ENCODE measurements at places on chromosomes 11 and 22.

DNA sequence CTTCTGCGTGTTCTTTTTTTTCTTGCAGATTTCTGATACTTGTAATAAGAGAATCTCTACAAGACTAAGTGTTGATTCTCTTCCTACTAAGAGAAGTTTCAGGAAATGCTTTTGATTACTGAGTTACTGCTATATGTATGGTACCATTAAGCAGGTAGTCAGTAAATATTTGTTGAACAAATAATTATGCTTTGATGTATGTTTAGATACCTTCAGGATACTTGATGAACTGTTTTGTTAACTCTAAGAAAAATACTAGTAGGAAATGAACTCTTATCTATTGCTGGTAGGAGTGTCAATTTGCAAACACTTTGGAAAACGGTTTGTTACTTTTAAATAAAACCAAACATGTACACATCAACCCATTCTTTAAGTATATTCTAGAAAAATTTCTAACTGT lies 90.6 kb downstream of the TMEM135 start:
- no peak for DNase-seq

GRCh38 chr11:68255526-68255925 lies 16.2 kb downstream of the C11orf24 start:
- DNase-seq = peak; percentile 50

DNA sequence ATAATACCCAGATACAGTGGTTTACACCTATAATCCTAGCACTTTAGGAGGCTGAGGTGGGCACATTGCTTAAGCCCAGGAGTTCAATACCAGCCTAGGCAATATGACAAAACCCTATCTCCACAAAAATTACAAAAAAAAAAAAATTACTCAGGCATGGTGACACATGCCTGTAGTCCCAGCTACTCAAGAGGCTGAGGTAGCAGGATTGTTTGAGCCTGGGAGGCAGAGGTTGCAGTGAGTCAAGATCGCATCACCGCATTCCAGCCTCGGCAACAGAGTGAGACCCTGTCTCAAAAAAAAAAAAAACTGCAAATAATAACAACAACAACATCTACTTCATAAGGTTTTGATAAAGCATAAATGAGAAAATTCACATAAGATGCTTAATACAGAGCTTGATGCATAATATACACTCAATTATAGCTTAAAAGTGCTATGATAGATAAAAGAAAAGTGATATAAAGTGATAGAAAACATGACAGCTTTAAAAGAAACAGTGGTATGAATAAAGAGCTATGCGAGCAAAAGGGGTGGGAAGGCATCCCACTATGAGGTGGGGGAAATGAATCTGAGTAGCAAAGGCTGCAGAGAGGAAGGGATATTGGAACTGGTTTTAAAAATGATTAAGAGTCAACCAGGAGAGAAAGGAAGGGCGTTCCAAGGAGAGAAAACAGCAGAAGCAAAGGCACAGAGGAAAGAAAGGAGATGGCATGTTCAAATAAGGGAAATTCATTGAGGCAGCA lies 197.6 kb downstream of the KIF18A start:
- DNase-seq = no peak

GRCh38 chr22:49238181-49239141 lies 589.2 kb downstream of the BRD1 start:
- DNase-seq = no peak

- no peak for DNase-seq
These were observed 480 bp upstream of the MTMR2 start for GRCh38 chr11:95924414-95924760.

DNA sequence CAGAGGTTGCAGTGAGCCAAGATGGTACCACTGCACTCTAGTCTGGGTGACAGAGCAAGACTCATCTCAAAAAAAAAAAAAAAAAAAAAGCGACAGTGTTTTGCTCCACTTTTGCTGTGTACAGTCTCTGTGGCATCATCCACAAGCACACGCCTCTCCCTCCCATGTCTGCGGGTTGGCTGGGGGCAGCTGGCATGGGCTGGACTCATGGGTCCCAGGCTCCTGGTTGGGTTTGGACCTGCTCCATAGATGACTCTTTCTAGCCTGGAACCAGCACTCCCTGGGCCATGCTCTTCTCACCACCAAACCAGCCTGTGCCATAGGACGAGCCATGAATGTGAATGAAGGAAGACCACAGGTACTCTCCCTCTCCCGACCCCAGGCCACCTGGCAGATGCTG lies 7.9 kb upstream of the WNT11 start:
- DNase-seq = no peak

- DNase-seq = no peak
These were observed 178.2 kb upstream of the TMEM45B start for GRCh38 chr11:129637473-129637872.

GRCh38 chr11:130237282-130238006 lies 77.3 kb downstream of the ZBTB44 start:
- DNase-seq = no peak

DNA sequence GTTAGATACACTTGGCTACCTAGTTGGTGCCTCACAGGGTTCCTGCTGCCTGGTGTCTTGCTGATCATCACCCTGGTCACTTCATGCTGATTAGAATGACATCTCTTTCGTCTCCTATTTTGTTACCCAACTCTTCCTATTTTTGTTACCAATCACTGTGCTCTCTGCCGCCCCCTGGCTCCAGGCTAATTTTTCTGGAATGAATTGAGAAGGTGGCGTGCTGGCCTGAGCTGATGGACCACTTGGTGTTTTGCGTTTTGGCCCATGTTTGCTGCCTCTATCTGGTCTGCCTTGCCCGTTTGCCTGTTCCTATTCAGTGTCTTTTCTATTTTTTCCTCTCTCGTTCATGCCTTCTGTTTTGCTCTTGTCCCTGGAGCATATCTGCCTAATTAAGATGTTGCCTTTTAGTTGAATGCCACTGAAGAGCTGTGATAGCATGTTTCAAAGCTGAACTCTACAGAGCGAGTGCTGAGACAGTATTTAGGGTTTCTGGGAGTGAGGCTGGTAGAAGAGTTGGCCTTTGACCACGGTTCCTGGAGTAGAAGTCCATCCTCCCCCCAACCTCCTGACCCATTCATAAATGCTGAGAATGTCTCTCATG lies 5.9 kb upstream of the ATF4 start:
- DNase-seq = no peak

DNA sequence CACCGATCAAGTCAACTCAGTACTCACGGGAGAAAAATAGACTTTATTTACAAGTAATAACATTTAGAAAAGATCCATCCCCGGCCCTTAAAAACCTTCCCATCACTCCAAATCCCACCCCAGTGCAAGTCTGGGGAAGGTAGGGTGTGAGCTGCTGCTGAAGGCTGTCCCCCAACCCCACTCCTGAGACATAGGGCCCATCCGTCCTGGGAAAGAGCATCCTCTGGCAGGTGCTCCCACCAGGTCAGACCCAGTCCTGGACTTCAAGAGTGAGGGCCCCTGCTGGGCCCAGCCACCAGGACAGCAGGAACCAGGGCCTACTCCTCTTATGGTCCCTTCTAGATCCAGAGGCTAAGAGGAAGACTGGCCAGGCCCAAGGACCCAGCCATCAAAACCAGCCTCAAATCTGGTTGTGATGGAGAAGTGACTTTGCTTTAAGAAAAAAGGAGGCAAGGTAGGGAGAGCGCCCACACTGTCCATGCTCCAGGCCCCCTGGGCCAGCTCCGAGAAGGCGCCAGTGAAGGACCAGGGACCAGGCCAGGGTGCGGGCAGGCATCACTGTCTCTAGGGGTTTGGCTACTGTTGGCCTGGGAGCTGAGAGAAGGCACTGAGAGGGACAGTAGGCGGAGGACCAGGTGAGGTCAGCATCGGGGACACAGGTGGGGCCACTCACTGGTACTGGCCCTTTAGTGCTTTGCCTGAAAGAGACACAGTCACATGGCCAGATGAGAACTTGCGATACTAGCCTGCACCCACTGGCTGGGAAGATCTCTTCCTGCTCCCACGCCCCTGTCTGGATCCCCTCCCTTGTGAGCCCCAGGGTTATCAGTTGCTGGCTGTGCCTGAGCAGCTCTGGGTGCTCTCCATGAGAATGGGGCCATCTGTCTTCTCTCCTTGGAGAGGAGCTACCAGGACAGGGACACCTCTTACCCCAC lies 4.4 kb downstream of the IL18BP start:
- DNase-seq = no peak

Data from hindlimb muscle (tissue), 1 donor.